ENCODE measurements at places on chromosomes 11 and 22.
A peak's percentile ranks its signal among the peaks of the same experiment; 100 is the strongest.

DNA sequence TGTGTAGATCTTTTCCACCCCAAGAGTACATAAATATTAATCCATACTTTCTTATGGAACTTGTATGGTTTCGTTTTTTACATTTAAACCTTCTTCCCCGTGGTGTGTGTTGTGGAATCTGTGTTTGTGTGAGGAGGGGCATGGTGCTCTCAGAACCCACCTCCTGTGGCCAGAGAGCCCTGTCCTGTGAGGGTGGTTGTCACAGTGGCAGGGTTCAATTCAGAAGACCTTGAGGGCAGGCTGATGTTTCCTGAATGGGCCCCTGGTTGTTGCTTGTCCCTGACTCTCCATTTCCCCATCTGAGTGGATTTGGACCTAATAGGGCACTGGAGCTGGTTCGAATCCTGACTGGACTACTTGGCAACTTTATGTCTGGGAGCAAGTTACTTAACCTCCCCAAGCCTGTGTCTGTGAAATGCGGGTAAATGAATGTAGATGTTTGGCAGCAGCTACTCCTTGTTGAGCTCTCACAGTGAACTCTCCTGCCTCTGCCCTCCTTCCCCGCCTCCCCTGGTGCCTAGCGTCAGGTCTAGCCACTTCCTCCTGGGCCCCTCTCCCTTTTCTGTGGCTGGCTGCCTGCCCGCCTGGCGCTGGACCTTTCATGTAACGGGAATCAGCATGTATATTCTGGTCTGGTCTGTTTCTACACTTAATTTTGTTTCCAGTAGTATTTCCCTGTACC is 7.3 kb downstream of the NEAT1 start:
- DNase-seq: no peak

DNA sequence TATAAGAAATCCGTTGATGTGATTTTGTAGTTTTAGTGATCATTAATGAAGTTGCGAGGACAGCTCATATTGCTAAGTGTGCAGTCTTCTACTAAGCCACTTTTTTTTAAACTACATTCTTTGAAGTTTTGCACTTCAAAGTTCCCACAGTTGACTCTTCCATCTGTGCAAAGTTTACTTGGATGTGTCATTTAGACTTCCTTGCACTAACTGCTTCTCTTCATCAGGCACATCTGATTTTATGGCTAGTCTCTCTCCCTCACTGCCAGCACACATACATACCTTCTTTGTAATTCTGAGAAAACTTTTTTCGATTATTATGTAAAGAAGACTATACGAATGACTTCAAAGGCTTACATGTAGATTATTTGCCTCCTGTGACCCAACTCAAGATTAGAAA is 250.0 kb downstream of the DYNC2H1 start:
- no peak for DNase-seq

- no peak for DNase-seq
Measured at GRCh38 chr22:27554841-27555456, 246.6 kb downstream of the MN1 start.

- no peak for DNase-seq
Measured at GRCh38 chr11:44470854-44471253, 94.6 kb upstream of the CD82 start.

DNA sequence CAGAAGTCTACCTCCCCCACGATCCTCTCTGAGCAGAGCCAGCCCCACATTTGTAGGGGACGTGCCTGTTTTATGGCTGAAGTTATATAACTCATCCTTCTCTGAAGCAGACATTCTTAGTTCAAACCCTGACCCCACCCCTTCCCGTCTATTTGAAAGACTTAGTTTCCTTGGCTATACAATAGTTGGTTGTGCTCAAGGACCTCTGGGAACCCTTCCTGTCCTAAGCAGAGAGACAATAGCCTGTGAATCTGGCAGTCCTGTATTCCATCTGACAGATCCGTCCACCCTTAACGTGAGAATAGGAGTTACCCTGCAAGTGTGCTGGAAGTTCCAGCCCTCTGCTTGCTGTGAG is 75.2 kb downstream of the MN1 start:
- no peak for DNase-seq

DNA sequence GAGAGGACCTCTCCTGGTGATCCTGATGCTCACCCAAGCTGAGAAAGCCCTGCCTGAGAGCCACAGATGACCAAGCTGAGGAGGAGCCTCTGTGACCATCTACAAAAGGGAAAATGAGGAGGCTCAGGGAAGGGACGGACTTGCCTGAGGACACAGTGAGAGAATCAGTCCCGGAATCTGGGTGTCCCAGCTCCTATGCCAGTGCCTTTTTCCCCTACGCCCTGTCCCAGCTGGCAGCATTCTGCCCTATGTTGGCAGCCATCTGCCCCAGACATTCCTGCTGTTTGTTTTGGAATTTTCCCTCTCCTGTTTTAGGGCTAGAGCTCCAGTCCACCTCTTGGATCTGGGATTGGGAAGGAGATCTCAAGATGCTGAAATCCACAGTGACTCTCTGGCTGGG is 54.6 kb downstream of the C11orf58 start:
- no peak for DNase-seq

DNA sequence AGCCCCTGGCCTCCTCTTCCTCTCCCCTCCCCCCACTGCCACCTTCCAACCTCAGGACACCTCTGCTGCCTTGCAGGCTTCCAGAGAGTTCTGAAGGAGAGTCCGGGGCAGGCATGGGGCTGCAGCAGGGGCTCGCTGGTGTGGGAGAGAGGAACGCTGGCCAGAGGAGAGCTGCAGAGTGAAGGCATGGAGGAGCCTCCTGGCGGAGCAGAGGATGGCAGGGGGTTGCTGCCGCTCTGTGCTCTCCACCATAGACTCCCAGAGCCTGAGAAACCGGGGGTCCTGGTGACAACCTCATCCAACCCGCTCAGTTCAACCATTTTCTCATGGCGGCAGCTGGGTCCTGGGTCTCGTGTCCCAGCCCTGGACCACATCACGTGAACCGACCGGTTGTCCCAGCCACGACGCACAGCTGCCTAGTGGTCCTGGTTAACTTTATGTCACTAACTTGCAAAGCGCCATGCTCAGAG is 17.5 kb downstream of the MRGPRG start:
- DNase-seq: no peak

DNA sequence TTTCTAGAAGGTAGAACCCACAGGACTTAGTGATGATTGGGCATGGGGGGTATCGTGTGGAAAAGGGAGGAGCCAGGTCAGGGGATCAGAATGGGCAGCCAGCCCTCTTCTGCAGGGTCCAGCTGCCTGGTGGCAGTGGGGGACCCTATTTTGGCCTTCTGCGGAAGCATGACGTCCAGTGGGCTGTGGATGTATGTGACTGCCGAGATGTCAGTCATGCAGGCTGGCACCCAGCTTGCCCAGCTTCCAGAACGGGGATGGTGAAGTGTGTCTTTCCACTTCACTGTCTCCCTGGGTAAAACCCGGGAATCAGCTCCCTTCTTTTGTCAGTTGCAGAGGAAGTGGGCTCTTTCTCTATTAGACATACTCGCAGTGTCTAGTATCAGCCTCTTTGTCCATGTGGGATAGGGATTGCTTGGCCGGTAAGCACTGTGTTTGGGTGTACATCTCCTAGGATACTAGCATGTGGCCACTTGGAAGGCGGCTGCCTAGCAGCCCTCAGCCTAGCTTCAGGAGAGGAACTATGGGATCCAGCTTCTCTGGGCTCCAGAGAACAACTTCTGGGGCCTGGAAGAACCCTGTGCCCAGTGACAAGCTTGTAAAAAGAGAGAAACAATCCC is 51.4 kb downstream of the GRIK4 start:
- no peak for DNase-seq

DNA sequence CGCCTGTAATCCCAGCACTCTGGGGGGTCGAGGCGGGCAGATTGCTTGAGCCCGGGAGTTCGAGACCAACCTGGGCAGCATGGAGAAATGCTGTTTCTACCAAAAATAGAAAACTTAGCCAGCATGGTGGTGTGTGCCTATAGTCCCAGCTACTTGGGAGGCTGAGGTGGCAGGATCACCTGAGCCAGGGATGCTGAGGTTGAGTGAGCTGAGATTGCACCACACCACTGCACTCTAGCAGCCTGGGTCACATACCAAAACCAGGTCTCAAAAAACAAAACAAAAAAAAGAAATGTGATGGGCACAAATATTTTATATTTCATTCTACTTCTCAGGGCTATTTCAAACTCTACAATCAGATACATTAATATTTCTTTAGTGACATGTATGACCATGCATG is 25.7 kb downstream of the TTC17 start:
- no peak for DNase-seq

DNA sequence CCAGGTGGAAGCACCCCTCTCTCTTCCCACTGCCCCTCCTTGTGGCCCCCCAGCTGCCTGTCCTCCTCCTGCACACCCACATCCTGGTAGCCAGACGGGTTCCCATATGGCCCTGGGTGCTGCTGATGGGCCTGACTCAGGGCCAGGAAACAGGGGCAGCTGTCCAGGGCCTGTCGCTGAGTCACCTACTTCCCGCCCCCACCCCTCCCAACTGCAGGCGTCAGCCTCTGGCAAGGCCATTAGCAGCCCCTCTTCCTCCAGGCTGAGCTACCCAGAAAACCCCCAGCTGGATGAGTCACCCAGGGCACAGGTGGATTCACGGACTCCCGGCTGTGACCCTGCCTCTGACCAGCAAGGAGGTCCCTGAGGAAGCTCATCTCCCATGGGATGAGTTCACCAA is 6.9 kb upstream of the GAL start:
- DNase-seq: peak; percentile 67

DNA sequence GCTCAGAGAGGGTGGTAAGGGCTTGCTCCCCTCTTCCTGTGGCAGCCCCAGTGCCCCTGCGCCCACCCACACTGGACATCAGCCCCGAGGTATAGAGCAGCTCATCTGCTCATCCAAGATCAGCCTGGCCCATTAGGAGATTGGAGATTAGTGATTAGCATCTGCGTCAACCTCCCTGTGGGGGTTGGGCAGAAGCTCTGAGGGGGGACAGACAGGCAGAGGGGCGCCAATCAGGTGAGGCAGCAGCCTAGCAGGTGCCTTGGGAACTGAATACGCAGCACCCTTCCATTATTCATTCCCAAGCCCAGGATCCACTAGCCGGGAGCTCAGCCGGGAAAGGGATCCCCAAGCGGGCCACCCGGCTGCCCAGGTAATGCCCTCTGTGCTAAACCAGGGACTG is 11.0 kb downstream of the SMTN start:
- DNase-seq: no peak

DNA sequence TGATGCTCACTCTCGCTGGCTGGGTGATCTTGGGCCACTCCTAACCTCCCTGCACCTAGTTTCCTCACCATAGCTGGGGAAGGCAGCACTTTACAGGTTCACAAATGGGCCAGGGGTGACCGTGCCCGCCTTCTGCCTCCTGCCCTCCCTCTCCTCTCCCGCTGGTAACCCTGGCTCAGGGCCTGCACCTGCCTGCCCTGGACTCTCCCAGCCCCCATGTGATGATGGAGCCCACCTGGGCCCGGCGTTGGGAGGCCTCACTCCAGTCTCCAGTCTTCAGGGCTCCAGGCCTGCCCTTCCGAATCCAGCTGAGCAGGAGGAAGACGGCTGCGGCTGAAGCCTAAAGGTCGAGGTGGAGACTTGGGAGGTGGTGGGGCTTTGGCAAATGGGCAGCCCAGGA is 152.9 kb downstream of the CACNA1I start:
- DNase-seq: no peak

DNA sequence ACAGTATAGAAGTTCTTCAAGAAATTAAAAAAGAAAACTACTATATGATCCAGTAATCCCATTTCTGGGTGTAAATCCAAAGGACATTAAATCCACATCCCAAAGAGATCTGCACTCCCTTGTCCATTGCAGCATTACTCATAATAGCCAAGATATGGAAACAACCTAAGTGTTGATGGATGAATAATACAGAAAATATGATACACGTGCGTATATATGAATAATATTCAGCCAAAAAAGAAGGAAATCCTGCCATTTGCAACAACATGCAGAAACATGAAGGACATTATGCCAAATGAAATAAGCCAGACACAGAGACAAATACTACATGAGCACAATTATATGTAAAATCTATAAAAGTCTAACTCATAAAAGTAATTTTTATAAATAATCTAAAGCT is 306.3 kb upstream of the ANO3 start:
- peak; percentile 30 for DNase-seq

DNA sequence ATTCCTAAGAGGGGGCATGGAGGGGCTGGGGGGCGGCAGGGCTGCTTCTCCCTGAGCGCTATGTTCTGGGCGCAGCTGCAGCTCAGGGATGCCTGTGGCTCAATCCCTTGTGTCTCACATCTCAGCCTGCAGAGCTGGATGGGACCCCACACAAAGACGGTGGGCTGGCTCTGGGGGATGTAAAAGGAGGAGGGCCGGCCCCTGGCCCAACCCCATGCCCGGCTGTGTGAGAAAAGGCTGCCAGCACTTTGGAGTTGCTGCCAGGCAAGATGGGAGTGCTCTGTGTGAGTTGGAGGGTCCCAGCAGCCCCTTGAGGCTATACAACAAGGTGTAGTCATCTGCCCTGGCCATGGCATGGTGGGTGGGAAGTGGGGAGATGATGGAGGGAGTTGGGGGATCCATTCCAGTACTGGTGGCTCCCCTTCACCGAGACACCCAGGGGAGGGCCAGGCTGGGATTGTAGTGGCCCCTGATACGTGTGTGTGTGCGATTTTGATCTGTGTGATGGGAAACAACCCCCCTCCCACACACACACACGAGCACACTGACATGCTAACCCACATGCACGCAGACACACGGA is 1.3 kb upstream of the TBX10 start:
- no peak for DNase-seq

- no peak for DNase-seq
Measured at GRCh38 chr11:102325088-102325487, 7.8 kb downstream of the BIRC3 start.
